Foreskin melanocyte (primary cell): ENCODE measurements at places on chromosomes 6 and 20.
A peak's percentile ranks its signal among the peaks of the same experiment; 100 is the strongest.

- DNase-seq = no peak
Measured at GRCh38 chr6:87151471-87151780, 3.9 kb upstream of the ZNF292 start.

DNA sequence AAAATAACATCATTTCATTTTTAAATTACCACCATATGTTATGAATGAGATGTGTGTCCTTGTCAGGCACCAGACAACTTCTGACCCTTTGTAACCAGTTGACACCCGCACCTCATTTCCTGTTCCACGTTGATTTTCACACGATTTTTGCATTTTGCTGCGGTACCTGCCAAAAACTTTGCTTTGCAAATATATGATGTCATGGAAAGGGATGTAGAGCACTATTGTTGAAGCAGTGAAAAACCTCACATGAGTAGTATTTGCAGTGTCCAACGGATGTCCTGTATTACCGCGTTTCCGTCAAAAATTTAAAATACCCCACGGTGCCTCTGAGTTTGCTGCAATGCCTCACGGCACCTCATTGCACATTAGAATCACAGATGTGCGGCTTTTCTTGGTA is 115.6 kb downstream of the MTHFD1L start:
- DNase-seq = no peak

- DNase-seq = no peak
Measured at GRCh38 chr20:22495789-22496188, 88.6 kb downstream of the FOXA2 start.

GRCh38 chr6:56938649-56939191 is 16.2 kb upstream of the BEND6 start:
- peak; percentile 27 for DNase-seq

DNA sequence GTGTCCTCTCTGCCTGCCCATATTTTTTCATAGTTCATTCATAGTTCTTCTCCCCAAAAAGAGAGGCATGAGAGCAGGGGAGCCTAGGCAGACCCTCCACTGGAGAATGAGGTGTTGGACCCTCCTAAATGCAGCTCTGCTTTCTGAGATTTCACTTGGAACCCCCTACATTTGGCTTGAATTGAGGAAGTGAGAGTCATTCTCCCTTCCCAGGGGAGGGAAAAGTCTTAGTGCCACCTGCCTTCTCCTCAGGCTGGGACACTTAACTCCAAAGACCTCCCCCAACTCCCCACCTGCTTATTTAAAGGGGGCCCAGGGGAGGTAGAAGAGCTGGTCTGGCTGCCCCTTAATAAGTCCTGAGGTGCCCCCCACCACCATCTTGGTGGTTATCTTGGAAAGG is 78.2 kb downstream of the CHMP4B start:
- DNase-seq = no peak

GRCh38 chr20:873875-874607 is 40.5 kb downstream of the FAM110A start:
- DNase-seq = no peak

DNA sequence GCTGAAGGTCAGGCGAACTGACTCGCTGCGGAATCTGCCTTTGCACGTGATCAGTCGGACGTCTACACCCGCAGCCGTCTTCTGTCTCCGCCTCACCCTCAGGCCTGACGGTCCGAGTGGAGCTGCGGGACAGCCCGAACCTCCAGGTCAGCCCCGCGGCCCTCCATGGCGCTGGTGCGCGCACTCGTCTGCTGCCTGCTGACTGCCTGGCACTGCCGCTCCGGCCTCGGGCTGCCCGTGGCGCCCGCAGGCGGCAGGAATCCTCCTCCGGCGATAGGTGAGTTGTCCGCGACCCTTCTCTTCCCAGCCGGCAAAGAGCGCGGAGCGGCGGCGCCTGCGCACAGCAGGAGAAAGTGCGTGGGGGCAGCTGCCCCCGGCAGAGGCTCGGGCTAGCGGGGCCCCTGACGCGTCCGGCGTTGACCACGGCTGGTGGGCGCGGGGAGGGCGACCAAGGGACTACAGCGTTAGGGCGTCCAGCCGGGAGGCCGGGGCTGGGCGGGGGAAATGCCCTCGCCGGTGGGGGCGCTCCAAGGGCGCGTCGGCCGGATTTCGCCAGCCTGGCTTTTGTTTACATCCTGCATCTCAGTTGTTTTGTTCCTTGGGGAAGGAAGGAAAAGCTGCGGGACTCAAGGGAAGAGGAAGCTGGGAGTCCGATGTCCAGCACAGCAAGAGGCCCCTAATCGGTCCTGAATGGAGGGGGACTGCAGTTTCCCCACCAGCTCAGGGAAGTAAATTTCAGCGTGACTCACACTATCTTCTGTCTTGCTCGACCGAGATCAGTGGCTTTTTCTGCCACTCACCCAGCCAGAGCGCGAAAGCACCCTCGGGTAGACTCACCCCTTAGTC is at the start of gene SMPDL3A:
SMPDL3A (plus strand) TSS at position 77 of the 846 bp plus-strand sequence; CDS start at position 166, 89 bp downstream.
- DNase-seq = peak; percentile 80

- no peak for DNase-seq
Measured at GRCh38 chr6:72873433-72873832, 251.6 kb downstream of the KCNQ5 start.

DNA sequence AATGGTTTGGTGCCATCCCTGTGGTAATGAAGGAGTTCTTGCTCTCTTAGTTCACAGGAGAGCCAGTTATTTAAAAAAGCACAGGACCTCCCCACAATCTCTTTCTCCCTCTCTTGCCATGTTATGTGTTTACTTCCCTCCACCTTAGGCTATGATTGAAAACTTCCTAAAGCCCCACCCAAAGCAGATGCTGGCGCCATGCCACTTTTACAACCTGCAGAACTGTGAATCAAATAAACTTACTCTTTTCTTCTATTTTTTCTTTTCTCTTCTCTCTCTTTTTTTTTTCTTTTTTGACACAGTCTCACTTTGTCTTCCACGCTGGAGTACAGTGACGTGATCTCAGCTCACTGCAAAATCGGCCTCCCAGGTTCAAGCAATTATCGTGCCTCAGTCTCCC is 508.4 kb upstream of the EPHA7 start:
- no peak for DNase-seq

DNA sequence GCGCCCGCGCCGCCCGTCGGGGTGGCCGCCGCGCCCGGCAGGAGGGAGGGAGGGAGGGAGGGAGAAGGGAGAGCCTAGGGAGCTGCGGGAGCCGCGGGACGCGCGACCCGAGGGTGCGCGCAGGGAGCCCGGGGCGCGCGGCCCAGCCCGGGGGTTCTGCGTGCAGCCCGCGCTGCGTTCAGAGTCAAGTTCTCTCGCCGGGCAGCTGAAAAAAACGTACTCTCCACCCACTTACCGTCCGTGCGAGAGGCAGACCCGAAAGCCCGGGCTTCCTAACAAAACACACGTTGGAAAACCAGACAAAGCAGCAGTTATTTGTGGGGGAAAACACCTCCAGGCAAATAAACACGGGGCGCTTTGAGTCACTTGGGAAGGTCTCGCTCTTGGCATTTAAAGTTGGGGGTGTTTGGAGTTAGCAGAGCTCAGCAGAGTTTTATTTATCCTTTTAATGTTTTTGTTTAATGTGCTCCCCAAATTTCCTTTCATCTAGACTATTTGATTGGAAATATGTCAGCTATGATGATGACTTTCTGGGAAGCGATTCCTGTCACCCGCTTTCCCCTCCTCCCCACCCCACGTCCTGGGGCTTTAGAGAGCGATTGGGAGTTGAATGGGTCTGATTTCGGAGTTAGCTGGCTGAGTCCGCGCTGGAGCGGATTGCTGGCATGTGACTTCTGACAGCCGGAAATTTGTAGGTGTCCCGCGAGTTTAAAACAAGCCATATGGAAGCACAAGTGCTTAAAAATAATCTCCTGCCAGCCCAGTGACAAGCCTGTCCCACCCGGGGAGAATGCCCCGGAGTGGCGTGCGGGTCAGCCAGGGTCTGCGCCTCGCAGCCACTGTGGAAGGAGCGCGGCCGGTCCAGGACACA is 1.1 kb downstream of the ESR1 start:
- DNase-seq = peak; percentile 9

DNA sequence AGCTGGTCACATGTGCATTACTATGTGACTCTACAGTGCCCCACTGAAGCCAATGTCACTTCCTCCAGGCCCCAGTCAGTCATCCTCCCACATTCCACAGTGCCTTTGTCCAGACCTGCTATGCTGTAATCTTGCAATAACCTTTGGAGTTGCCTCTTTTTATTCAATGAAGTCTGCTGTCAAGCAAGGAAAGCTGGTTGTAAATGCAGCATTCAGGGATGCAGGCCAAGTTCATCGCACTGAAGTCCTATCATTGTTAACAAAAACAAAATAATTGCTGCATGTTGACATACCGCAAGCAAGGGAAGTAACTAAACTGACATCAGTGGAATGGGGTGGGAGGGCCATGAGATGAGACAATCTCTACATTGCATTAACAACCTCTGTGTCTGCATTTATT is 131.2 kb upstream of the CDYL start:
- no peak for DNase-seq

GRCh38 chr6:41318261-41318653 is 17.2 kb upstream of the NCR2 start:
- DNase-seq = no peak

- DNase-seq = no peak
Measured at GRCh38 chr6:11869672-11870340, 91.2 kb upstream of the ADTRP start.

GRCh38 chr20:38075161-38075998 is 41.8 kb downstream of the RPRD1B start:
- no peak for DNase-seq

DNA sequence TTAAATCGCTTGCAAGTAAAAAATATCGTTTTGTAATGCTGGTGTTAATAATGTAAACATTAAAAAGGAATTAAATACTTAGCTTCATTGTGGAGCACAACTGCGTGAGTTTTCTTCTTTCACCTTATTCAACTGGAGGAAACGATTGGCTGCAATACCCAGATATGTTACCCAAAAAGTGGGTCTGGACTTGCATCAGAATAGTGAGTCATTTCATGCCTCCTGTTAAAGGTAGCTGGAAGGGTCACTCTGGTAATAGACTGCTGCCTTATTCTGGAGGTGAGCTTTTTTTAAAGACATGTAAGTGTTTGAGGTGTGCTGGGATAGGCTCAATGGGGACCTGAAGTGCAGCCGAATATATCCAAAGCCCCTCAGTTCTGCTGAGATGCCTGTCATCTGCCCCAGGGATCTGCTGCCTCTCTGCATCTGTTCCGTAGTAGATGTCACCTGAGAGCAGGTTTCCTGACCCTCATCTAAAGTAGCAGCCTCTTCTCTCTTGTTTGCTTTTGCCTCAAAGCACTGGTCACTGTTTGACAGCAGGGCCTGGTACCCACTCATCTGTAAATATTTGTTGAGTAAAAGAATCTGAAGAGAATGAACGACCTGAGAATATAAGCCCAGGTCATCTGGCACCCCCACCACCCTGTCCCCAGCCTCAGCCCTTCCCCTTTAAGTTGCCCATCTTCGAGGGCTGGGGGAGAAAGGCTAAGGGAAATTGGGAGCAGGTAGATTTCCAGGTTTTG is 5.6 kb upstream of the UQCC2 start:
- DNase-seq = no peak

- DNase-seq = peak; percentile 80
Measured at GRCh38 chr6:46652603-46653438, at the start of the genes CYP39A1 and SLC25A27. Gene CYP39A1 (minus strand): TSS chr6:46652818. CDS start chr6:46652582, 236 bp downstream. Gene SLC25A27 (plus strand): TSS chr6:46652975. CDS start chr6:46653193, 218 bp downstream.

DNA sequence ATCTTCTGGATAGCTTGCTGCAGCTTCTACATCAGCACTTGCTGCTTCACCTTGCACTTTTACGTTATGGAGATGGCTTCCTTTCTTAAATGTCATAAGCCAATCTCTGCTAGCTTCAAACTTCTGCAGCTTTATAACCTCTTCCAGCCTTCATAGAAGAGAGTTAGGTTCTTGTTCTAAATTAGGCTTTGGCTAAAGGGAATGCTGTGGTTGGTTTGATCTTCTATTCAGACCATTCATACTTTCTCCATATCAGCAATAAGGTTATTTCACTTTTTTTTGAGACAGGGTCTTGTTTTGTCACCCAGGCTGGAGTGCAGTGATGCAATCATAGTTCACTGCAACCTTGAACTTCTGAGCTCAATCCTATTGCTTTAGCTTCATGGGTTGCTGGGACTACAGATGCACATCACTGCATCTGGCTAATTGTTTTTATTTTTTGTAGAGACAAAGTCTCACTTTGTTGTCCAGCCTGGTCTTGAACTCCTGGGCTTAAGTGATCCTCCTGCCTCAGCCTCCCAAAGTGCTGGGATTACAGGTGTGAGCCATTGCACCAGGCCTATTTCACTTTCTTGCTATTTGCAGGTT is 12.2 kb upstream of the CST3 start:
- DNase-seq = no peak

GRCh38 chr6:135693811-135694370 is 157.6 kb upstream of the PDE7B start:
- DNase-seq = no peak

GRCh38 chr6:89928604-89929003 is 34.3 kb downstream of the GJA10 start:
- DNase-seq = no peak

DNA sequence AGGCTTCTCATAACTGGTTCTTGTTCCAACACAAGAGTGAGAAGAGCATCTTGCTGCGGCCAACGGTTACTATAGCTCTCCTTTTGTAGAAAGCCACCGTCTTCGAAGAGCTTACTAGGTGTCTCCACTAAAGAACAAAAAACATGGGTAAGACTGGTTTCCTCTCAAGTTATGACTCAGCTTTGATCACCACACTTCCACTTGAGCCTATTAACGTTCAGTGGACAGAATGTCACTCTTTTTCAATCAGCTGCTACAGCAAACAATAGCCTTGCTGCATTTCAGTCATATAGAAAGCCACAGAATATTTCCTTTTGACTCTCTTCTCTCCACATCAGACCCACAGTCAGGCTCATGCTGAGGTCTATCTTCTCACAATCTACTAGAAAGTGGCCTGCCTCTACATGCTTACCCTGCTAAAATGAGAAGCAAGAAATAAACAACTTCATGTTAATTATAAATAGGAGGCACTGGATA is 243.5 kb upstream of the PREP start:
- peak; percentile 7 for DNase-seq

DNA sequence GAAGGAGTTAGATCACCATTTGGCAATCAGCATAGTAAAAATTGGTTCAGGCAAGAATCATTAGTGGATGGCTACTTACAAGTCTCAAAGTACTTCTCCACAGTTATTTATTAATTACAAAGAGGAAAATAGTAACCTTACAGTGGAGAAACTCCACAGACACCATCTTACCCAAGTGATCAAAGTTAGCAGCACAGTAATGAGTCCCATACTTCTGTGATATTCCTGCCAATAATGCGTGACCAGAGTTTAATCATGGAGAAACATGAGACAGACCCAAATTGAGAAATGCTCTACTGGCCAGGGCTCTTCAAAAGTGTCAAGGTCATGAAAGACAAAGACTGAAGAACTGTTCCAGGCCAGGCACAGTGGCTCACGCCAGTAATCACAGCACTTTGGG is 9.5 kb downstream of the TBC1D7 start:
- DNase-seq = no peak

- no peak for DNase-seq
Measured at GRCh38 chr6:81624453-81624852, 128.0 kb downstream of the TENT5A start.

- peak; percentile 79 for DNase-seq
Measured at GRCh38 chr6:31087494-31088089, 24.8 kb downstream of the C6orf15 start.

DNA sequence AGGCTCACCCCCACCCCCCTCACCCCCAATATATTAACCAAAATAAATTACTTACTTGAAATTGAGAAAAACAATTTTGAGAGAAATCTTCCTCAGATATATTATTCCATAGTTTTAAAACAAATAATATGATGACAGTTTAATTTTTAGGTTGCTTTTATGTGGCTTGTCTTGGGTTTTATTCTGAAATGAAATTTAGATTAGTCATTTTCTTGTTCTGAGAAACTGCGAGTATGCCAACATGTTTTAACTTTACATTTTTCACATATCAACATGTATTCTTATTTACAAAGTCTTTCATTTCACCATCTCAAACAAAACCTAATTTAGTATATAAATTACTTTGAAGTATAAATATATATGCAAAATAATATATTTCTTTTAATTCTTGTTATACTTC is 11.1 kb downstream of the REV3L start:
- no peak for DNase-seq

- DNase-seq = no peak
Measured at GRCh38 chr6:149323925-149324324, 6.4 kb downstream of the TAB2 start.
